ENCODE measurements at places on chromosomes 3 and 15.

DNA sequence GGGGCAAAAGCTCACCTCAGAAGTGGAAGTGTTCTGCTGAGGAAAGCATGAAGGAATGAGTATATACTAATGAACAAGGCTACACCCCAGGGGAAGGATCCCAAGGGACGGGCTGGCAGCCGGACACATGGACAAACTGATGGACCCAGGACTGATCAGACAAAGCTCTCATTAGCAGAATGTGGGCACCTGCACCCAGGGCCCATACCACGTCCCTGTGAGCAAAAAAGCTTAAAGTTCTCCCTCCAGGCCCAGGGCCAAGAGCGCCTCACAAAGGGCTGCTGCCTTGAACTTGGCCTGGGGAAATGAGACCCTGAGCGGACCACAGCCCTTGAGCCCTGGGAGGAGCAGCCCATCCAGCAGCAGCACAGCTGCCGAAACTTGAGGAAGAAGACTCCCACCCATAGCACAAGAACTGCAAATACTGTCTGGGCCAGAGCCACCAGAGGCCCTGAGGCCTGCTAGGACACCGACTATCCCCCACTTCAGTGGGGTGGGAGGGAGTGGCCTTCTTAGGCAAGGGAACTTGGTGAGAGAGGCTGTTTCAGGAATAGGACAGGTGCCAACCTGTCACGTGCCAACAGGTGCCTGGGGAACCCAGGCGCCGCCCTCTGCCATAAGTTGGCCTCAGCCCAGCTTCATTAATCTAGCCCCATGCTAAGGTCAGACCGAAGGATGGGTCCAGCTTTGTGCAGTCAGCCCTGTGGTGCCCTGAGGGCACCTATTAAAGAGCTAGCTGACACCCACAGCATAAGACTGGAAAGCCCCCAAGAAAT lies 2.3 kb upstream of the GMPPB start:
- DNase-seq, result no peak

DNA sequence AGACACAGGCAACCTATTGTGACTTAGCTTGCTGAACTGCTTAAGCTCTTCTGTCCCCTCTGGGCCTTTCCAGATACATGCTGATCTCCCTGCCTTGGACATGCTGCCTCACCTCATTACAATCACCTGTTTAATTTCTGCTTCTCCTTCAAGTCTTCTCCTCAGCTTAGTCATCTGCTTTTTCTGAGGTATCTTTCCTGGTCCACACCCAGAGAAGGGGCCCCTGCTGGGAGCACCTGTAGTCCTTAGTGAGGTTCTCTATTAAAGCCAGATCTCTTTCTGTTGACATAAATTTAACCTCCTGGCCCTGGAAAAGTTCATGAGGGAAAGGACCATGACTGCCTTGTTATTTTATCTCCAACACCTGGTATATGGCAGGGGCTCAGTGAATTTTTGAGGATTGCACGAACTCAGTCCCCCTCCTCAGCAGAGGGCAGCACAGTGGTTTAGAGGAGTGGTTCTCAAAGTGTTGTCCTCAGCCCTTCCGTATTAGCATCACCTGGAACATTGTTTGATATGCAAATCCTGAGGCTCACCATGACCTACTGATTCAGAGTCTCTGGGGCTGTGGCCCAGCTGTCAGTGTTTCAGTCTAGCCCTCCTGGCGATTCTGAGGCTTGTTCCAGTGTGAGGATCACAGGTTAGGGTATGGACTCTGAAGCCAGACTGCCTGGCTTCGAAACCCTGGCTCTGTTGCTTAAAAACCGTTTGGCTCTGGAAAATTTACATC lies 12.7 kb downstream of the COL6A6 start:
- DNase-seq, result no peak

DNA sequence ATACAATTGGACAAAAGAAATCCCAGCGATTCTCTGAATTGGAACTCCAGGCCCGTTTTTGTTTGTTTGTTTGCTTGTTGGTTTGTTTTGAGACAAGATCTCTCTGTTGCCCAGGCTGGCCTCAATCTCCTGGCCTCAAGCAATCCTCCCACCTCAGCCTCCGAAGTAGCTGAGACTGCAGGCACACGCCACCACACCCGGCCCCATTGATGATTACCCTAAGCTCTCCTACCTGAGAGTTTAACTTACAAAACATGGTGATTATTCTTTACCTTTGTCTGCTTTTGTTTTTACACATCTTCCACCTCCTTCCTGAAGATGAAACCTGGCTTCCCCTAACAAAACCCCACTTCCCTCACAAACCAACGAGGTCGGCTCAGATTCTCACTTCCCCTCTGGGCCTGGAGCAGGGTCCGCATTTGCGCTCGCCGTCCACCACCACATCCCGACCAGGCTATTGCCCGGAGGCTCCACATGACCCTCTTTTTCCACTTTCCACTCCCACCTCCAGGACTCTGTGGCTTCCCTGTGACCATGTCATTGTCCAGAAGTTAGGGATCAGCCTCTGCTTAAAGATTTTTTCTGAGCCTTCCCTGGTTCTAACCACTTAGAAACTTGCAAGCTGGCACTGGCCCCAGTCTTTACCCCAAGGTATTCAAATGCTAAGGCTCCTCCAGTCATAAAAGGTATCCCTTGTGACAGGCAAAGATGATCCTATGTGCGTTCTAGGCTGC lies 14.8 kb downstream of the KLHL6 start:
- no peak for DNase-seq

DNA sequence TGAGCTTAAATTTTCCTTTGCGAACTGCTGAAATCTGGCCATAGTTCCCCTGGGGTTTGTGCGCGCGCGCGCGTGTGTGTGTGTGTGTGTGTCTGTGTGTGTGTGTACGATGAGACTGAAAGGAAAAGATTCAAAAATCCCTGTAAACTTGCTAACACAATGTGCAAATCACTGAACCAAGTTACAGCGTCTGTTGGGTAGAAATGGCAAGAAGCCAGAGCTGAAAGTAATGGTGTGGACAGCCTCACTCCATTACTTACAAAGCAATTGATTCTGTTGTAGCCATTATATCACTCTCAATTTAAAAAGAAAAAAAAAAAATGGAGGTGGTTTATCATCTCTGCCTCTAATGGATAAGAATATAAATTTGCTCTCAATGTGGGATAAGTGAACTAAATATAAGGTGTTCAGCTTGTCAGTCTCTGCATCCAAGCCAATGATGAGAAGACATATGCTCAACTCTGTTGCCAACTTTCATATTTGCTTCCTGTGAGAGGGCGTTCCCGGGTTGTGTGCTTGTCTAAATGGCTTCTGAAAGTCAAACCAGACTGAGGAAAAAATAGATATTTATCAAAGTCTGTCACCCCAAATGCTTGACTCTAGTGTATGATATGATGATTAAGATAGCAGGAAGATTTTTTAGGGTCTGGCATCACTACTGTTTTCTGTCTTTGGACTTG lies 422.2 kb downstream of the ZNF385D start:
- DNase-seq, result no peak

- no peak for DNase-seq
Measured at GRCh38 chr3:42045708-42046243, 45.4 kb upstream of the TRAK1 start.

- DNase-seq, result no peak
Measured at GRCh38 chr3:189267981-189268613, 96.3 kb downstream of the TPRG1 start.

DNA sequence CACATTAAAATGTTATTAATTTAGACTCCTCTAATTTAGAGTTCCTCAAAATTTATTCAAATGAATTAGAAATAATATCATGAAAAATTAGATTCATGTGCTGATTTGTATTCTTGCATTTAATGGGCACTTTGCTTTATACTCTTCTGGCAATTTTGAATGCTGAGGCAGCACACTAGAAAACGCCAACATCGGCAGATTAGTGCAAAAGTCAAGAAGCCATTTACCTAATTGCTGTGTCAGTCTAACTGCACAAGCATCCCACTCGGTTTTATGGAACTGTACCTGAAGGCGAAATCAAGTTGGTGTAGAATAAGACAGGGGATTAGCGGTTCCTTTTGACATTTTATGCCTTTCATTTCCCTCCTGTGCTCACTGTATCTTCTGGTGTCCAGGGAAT lies 382.0 kb downstream of the ROBO2 start:
- DNase-seq, result no peak

GRCh38 chr3:48835650-48836366 lies 11.9 kb downstream of the PRKAR2A start:
- no peak for DNase-seq

DNA sequence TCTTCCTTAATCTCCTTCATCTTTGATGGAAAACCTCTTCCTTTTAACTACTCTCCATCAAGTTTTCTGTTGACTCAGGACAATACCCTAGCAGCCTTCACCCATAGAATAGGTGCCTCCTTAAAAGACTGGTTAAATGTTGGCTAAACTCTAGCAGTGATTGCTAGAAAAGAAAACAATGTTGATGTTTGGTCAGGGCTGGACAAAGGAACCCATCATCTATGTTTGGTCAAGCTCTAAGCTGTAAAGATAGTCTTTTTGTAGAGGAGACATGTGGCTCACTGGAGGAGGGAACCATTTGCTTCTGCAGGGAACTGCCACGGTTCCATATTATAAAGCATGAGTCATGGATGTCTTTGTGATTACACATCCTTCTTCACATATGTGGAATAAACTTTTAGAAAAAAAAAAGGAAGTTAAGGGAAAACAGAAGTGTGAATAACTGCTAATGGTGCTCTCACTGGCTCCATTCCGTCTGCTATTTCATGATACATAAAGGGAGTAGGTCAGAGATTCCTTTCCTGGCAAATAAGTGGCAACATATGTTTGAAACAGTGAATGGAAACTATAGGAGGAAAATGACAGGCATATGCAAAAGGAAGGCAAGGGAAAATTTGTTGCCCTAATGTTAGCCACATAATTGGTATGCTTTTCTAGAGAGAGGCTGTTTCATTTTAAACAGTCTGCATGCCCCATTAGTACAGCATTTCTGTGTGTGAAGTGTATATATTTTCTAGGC lies 78.2 kb downstream of the CMSS1 start:
- no peak for DNase-seq

- no peak for DNase-seq
Measured at GRCh38 chr3:140013220-140013619, 78.2 kb downstream of the CLSTN2 start.
